T-helper 2 cell treated with Interferon-gamma antibody and Interleukin-4, amounts not matched to agents 100 ng/mL and 5 ng/mL, for 36 hours (primary cell): ENCODE measurements at places on chromosomes 12 and 14. TPM values are rescaled to one million over a fixed set of nuclear protein-coding genes. Genes with fewer than 3 reads are reported as not detected.

The RARG gene
- 47.6 and 49.0 TPM in 2 replicates for total RNA-seq

The SPTB gene
- 0.07 TPM in 1 of 2 replicates, not detected in the other for total RNA-seq

The TFCP2 gene
- total RNA-seq, result 41.1 and 44.1 TPM in 2 replicates

The GAS2L3 gene
- total RNA-seq, result 3.9 and 5.0 TPM in 2 replicates

The SSPN gene
- total RNA-seq, result not detected in 2 replicates

The CFAP73 gene
- 0.34 TPM in 1 of 2 replicates, not detected in the other for total RNA-seq

The GSC gene
- not detected in 2 replicates for total RNA-seq

The SERPINA5 gene
- not detected in 2 replicates for total RNA-seq

The FBXO34 gene
- 19.9 and 21.9 TPM in 2 replicates for total RNA-seq

The ADAM21 gene
- not detected in 2 replicates for total RNA-seq

The HVCN1 gene
- 14.5 and 15.7 TPM in 2 replicates for total RNA-seq

The LGR5 gene
- total RNA-seq, result not detected in 2 replicates

The KRT72 gene
- 0.27 and 0.30 TPM in 2 replicates for total RNA-seq
